ENCODE measurements at places on chromosomes 1 and 21. TPM values are rescaled to one million over a fixed set of nuclear protein-coding genes. Genes with fewer than 3 reads are reported as not detected.

SWT1 gene
- 4.9 TPM for total RNA-seq

PCBP3 gene
- total RNA-seq = 0.14 TPM

FAM72D gene
- total RNA-seq = 3.5 TPM

TEKT2 gene
- 0.21 TPM for total RNA-seq

RCSD1 gene
- total RNA-seq = 0.07 TPM

LAMB3 gene
- total RNA-seq = 7.1 TPM

PDC gene
- not detected for total RNA-seq

GDAP2 gene
- 14.0 TPM for total RNA-seq

C4BPA gene
- total RNA-seq = not detected

DNA sequence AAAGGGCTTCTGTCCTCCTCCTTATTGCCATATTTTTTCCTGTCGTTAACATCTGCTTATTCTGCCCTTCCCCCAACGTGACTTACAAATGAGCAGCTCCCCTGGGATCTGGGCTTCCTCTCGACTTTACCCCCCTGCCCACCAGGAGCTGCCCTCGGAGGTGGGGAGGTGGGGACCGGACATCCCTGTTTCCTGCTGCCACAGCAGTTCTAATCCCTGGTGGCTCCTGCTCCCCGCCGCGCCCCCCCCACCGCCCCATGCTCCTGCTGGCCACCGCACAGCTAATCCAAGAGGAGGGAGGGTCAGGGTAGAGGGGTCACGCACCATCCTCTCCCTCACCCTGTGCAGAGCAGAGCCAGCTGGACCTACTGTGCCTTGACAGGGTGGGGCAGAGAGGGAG lies 4.4 kb upstream of the SLC27A3 start:
- no peak for DNase-seq

- DNase-seq = no peak
Measured at GRCh38 chr21:30634906-30635305, at the start of gene KRTAP20-2. Gene KRTAP20-2, plus strand, starts transcription at chr21:30635206. Its CDS starts 58 bp downstream, at chr21:30635264.

GRCh38 chr1:207240325-207241101 lies 81.0 kb upstream of the CD55 start:
- no peak for DNase-seq

- peak; percentile 79 for DNase-seq
Measured at GRCh38 chr1:54335755-54336108, 70.5 kb downstream of the SSBP3 start.

- no peak for DNase-seq
Measured at GRCh38 chr1:184416946-184417345, 30.1 kb downstream of the C1orf21 start.

DNA sequence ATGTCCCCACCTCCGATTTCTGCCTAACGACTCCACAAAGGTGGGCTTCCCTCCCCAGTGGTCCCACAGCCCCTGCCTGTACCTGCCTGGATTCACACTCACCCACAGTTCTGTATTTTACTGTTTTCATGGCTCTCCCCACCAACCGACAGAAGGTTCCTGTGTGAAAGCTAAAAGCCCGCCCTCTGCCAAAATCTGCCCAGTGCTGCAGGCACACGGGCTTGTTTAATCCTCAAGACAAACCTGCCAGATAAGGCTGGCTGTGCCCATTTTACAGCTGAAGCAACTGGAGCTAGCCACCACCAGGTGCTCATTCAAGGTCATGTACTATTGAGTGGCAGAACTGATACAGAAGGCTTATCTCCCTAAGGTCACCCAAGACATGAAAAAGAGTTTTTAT lies 114.5 kb downstream of the HIVEP3 start:
- DNase-seq = no peak

DNA sequence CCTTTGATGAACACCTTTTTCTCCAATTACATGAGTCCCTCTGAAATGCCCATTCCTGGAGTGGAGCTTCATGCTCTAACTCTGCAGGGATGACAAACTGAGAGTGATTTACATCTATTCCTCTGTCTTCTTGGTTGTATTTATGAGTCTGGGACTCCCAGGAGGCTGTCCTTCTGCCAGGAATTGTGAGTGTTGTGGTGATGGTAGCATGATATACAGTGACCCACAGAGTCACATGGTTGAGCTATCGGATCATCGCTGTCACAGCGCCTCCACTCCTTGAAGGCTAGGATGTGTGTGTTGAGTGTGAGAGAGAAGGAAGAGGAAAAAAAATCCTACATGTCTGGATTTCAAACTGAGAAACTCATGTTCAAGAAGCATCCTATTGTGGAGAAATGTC lies 163.4 kb upstream of the CACNA1E start:
- DNase-seq = no peak

- DNase-seq = no peak
Measured at GRCh38 chr1:152981146-152981871, 2.6 kb upstream of the SPRR1A start.

GRCh38 chr1:61887076-61887867 lies 145.0 kb downstream of the PATJ start:
- no peak for DNase-seq

GRCh38 chr21:34105947-34106541 lies 32.7 kb downstream of the MRPS6 start:
- no peak for DNase-seq

DNA sequence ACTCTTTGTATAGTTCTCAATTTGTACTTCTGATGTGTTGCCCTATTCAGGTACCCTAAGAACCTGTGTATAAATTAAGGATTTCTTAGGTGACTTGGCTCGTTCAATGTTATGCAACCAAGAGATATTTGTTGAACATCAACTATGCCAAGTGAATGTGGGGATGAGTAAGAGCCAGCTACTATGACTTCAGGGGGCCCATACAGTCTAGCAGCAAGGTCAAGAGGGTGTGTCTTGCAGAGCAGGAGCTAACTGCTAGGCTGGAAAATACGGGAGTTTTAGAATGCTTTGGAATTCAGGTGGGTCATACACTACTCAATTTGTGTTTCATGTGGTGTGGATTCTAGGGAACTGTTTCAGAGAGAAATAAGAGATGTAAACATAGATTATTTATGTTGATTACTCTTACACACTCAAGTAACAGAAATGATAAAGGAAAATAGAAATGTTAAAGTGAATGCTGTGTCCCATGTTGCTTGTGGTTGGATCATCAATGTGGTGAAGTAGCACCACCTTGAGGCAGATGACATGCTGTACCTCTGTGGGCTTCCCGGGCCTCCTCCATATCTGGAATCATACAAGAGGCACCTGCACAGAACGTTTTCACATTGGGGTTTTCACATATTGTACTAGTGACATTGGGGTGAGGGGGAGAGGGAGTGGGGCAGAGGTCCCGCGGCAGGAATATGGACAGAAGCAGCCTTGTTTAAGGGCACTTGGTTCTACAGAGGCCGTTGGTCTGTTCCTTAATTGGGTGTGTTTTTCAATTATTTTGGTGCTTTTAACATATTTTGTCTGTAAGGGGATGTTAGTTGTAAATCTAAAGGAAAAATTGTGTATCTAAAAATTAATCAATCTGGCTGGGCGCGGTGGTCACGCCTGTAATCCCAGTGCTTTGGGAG lies 12.4 kb downstream of the ARPC5 start:
- no peak for DNase-seq

DNA sequence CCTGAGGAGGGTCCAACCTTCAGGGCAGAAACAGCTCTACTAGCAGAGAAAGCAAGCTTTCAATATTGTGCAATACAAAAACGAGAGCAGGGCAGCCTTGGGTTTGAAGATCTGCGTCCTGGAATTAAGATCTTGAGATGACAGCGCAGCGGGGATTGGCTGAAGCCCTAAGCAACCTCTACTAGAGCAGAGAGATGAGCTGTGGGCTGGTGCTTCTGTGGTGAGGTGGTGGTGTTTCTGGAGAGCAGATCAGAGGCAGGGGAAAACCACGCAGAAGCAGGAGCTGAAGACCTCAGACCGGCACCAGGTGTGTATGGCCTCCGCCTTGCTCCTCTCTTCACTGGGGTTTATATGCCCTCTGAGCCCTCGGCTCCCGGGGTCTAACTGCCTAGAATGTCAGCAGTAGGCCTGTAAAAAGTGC lies 12.5 kb downstream of the TRAF3IP3 start:
- no peak for DNase-seq

- DNase-seq = no peak
Measured at GRCh38 chr21:40803101-40803500, 43.9 kb downstream of the DSCAM start.

GRCh38 chr1:163195728-163196448 lies 6.8 kb downstream of the RGS5 start:
- DNase-seq = peak; percentile 87

DNA sequence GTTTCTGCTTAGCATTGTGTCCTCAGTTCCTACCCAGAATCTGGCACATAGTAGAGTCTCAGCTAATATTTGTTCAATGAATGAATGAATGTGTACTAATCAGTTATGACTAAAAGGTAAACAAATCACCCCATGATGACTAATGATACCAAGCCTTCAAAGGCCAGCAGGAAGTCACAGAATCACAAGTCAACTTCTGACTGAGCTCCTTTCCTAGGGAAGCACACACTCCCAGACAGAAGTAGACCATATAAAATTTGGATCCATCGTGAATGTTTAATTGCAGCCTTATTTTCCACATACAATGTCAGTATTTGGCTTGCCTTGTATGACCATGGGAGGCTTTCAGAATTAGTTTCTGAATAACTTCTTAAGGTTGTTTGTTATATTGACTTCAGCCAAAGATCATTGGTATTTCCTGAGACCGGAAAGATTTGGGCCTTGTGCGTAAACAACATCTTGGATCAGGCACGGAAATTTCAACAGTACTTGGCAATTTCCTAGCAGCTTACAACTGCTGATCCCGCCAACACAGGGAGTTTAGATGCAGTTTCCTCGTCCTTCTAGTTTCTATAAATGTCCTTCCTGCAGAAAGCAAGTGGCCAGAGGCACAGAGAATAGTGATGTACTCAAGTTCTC lies 185.9 kb upstream of the ATP1B1 start:
- peak; percentile 81 for DNase-seq

DNA sequence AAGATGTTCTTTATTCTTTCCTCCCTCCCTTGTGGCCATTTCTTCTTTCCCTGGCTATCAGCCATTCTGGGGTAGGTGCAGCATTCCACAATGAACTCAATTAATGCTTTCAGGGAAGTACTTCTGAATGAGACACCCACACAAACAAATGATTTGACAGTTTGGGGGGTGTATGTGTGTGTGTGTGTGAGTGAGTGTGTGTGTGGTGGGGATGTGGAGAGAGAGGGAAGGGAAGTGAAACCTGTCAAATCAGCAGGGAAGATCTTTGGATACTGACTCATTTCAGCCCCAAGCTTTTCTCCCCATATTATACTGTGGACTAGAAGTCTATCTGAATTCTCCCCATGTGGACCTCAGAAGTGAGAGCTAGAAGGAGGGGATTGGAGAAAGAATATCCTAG lies 154.9 kb upstream of the CD34 start:
- no peak for DNase-seq

All from pulmonary artery endothelial cell (primary cell).